ENCODE measurements at places on chromosomes 12 and 14.

DNA sequence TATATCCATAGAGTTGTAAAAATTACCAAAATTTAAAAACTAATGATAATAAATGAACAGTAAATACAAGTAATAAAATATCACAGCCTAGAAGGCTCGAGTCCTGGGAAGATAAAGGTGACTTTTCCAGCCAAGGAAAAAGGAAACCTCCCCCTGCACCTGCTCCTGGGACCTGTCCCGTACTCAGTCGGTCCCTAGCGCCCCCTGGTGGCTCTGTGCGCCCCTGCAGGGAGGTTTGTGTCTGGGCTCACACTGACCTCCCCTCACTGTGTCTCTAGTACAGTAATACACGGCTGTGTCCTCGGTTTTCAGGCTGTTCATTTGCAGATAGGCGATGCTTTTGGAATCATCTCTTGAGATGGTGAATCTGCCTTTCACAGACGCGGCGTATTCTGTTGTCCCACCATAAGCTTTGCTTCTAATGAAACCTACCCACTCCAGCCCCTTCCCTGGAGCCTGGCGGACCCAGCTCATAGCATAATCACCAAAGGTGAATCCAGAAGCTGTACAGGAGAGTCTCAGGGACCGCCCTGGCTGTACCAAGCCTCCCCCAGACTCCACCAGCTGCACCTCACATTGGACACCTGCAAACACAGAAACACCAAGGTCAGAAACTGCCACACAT, 1030.4 kb downstream of the TMEM121 start:
- DNase-seq, result peak; percentile 17

GRCh38 chr12:109804820-109805761, 28.1 kb downstream of the TRPV4 start:
- DNase-seq, result no peak

GRCh38 chr14:56181681-56182085, 63.5 kb downstream of the PELI2 start:
- DNase-seq, result peak; percentile 98

- DNase-seq, result no peak
Observed at GRCh38 chr12:109880938-109881337, 597 bp upstream of the GLTP start.

DNA sequence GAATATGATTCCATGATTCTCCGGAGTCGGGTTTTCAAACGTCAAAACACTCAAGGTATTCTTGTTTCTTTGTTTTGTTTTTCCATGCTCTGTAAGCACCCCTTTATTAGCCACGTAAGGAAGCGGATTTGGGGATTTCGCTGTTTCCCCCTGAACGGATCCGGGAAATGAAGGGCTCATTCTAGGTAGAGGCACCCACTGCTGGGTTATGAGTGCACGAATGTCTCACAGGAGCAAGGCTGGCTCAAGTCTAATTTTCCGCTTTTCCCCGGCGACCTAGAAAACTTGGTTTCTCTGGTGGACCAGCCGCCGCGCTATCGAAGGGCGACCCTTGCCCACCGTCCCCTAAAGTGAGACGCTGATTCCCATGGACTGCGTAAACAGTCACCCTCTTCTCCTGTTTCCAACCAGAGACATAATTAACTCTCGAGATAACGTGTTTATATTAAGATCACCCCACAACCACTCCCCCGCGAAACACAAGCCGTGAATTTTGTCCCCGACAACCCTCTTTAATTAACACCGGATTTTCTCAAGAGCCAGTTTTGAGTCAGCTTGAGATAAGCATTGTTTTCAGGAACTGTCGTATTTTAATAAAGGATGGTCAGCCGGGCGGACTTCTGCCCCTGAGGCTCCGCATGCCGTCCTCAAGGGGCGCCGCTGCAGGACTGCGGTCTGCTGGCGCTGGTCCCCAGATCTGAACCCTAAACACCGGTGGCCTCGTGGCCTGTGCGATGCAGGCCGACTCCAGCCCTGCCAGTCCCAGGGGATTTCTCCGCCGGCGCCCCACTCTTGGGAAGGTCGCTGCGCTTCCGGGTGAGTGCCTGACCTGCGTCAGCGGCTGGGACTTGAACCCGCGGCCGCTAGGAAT, 515 bp upstream of the ABCC9 start:
- DNase-seq, result no peak

GRCh38 chr14:20751963-20752562, 6.4 kb downstream of the EDDM3A start:
- DNase-seq, result no peak

DNA sequence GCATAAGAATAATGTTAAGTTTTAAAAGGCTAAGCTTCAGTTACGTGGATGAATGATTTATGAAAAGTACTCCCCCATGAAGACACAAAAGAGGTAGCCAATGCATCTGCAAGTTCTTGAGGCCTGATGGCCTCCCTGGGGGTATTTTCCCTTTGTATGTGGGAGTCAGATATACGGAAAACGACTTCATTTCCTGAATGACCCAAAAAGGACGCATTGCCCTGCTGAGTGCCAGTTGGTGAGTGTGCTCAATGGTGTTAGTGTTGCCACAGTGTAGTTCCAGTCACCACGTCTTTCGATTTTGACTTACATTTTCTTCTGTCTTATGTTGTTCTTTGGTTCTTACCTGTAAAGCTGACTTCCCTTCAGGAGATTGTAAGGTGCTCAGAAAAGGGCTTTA, 8.0 kb downstream of the ETV6 start:
- no peak for DNase-seq

GRCh38 chr12:5988088-5988487, 43.0 kb upstream of the ANO2 start:
- no peak for DNase-seq

GRCh38 chr12:73180734-73181133, 908.6 kb downstream of the TRHDE start:
- no peak for DNase-seq

DNA sequence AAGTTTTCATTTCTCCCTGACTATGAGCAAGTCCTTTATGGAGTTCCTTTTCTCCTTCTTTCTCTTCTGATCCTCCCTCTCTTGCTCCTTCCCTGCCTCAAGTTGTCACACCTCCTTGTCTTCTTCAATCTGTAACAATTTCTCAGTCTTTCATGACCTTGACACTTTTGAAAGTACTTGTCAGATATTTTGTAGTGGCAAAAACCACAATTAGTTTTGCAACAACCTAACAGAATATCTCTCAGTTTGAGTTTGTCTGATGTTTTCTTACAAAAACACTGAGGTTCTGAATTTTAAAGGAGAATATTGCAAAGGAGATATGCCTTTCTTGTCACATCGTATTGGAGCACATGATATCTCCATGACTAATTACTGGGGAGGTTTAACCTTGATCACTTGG, 4.1 kb upstream of the CRADD start:
- DNase-seq, result no peak

DNA sequence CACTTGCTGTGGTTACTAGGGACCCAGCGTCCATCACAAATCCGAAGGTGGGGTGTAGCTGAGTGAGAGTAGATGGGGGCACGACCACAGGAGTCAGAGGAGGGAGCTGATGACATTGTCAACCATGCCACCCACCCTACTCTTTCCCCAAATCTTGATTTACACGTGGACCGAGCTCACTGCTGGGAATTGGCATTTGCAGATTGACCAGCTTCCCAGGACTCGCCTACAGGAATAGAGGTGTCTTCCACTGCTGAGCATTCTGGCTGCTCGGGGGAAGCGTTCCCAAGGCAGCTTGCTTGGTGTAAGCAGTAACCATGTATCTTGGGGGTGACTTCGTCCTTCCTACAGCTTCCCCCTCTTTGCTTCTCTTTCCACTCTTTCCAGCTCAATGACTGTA, 353 bp upstream of the PTPRR start:
- no peak for DNase-seq

- no peak for DNase-seq
Observed at GRCh38 chr12:119202544-119202943, 23.8 kb downstream of the HSPB8 start.

DNA sequence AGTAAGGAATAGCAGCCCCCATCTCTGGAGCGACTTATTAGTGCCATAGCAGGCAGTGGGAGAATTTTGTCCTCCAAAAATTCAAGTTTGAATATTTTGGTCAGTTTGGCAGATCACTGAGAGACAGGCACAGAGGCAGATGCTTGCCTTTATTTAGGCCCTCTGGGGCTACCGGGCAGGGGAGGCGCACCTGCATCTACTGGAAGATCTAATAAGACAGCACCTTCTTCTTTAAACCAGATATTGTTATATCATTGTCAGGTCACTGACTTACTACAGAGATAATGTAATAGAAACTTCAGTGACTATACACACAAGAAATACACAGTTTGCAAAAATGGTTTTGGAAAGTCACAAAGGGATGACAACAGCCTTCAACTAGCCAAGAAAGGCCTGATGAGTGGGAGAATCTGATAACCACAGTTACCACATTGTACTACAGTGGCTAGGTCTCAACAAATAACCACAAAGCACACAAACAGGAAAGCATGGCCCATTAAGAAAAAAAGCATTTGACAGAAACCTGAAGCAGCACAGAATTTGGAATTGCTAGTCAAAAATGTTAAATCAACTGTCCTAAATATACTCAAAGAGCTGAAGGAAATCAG, 56.8 kb downstream of the CDK17 start:
- DNase-seq, result no peak

GRCh38 chr12:127063339-127064072, 1203.5 kb upstream of the TMEM132C start:
- peak; percentile 9 for DNase-seq

DNA sequence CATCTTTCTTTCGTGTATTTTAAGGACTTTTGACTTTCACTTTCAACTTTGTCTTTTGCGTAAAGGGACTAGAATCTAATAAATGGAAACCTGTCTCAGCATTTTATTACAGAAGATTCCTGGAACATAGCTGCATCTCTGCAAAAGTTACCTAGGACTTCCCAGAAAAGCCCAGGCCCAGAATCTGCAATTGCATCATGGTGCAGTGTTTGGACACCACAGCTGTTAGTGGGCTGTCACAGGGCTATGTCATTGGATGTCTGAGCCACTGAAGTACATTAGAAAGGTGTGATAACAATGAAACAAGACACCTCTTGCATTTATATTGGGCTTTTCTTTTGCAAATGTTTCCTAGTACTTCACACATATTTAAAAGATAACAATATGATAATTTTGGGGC, 199.9 kb upstream of the IGF1 start:
- DNase-seq, result no peak

DNA sequence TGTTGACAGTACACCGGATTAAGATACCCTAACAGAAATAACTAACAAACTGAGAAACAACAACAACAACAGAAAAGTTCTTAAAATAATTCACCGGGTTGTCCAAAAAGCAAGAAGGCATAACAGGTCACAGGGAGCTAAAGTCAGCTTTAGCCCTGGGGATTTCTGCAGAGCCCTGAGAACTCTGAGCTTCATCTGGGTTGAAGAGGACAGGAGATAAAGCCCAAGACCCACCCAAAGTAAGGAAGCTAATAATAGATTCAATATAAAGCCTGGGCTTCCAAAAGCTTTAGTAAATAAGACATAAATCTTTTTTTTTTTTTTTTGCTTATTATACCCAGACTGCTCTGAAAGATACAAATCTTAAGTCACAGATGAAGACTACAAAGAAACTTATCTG, 44.1 kb upstream of the MTERF2 start:
- DNase-seq, result no peak

DNA sequence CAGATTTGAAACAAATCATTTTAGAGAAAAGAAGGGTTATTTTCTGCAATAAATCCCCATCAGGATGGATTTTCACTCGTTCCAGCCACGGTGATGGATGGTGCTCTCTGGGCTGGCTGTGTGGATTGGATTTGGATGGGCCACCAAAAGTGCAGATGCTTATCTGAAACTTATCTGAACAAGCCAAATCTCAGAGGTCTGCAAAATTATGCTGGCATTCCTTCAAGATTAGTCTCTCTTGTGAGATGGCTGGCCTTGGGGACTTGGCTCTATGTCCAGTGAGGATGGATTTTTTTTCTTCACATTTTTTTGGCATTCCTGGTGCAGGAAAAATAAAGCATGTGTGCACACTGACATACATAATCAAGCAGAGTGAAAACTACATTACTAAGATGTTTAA, 341.9 kb downstream of the GXYLT1 start:
- DNase-seq, result no peak

All from SHP77 treated with DMSO at 0.1 percent for 48 hours (cell line).